ENCODE measurements at places on chromosomes 6 and 20.

DNA sequence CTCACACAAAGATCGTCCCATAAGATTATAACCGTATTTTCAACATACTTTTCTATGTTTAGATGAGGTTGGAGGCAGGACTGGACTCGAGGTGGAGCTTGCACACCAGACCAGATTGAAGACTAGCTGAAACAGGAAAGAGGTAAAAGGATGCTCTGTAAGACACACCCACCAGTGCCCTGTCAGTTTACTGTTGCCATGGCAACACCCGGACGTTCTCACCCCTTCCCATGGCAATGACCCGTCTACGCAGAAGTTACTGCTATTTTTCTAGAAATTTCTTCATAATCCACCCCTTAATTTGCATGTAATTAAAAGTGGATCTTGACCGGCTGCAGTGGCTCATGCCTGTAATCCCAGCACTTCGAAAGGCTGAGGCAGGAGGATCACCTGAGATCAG is 13.6 kb upstream of the SRSF6 start:
- no peak for DNase-seq

- DNase-seq: no peak
Measured at GRCh38 chr6:88262332-88262731, 96.2 kb upstream of the CNR1 start.

- DNase-seq: no peak
Measured at GRCh38 chr6:167407239-167408064, 82.6 kb downstream of the TTLL2 start.

GRCh38 chr6:34616227-34616585 is 60.1 kb upstream of the SPDEF start:
- DNase-seq: no peak

Measured in urinary bladder (tissue), 4 donors.